Esophagus mucosa (tissue), 1 donor: ENCODE measurements at places on chromosomes 6 and 20. TPM values are rescaled to one million over a fixed set of nuclear protein-coding genes. Genes with fewer than 3 reads are reported as not detected.

GRCh38 chr6:137353346-137353745 lies 134.2 kb upstream of the IFNGR1 start:
- no peak for ATAC-seq

GRCh38 chr6:39151211-39151610 lies 36.2 kb upstream of the SAYSD1 start:
- no peak for ATAC-seq

- no peak for ATAC-seq
Observed at GRCh38 chr20:8212286-8212685, 80.2 kb downstream of the PLCB1 start.

GRCh38 chr6:23081701-23082100 lies 512.3 kb downstream of the HDGFL1 start:
- ATAC-seq: no peak

- ATAC-seq: no peak
Observed at GRCh38 chr20:46357030-46357514, 48.8 kb upstream of the CDH22 start.

- ATAC-seq: no peak
Observed at GRCh38 chr6:101150226-101150625, 243.3 kb upstream of the GRIK2 start.

DNA sequence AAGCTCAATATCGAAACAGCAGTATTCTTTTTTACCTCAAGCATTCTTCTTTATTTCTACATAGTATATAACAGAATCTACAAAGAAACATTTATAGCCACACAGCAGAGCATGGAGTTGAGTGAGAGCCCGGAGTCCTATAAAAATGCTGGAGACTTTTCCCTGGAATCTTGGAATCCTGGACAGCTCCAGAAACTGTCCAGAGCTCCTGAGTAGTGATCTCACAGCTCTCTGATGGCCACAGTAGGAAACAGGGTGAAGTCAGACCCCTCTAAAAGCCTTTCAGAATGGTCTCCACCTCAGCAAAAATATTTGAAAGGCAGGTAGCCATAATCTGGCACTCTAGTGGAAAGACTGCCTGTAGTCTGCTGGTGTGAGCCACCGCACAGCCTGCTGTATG lies 149.3 kb upstream of the STXBP5 start:
- ATAC-seq: no peak

GRCh38 chr20:46741924-46742668 lies 32.6 kb downstream of the SLC2A10 start:
- no peak for ATAC-seq

GRCh38 chr6:132780770-132781371 lies 17.6 kb downstream of the SLC18B1 start:
- ATAC-seq: no peak

DNA sequence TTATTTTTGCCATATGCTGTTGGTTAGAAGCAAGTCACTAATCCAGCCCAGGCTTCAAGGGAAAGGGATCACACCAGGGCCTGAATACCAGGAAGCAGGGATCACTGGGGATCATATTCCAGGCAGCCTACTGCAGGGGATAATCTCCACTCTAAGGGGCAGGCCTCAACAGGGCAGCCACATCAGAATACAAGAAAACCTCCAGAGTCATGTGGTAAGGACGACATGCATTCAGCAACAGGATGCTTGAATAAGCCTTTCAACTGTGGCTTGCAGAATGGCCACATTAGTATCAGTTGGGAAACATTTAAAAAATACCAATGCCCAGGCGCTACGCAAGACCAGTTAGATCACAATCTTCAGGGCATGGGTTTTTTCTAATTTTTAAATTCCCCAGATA lies 109.1 kb downstream of the LY86 start:
- peak; percentile 39 for ATAC-seq

DNA sequence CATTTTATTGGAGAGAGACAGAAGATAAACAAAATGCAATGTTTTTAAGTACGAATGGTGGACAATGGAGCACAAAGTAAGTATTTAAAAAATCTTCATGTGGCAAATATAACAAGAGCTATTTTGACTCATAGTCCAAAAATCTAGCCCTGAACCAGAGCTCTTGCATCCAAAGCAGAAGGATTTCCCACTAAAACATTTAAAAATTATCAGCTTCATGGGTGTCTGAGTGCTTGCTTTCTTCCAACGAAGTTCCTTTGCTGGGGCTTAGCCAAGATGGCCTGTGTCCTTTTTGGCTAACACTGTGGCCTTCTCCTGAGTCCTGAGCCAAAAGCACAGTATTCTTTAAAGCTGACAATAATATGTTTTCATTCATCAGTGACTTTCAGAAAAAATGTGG lies 161.7 kb downstream of the RIMS1 start:
- ATAC-seq: no peak

DNA sequence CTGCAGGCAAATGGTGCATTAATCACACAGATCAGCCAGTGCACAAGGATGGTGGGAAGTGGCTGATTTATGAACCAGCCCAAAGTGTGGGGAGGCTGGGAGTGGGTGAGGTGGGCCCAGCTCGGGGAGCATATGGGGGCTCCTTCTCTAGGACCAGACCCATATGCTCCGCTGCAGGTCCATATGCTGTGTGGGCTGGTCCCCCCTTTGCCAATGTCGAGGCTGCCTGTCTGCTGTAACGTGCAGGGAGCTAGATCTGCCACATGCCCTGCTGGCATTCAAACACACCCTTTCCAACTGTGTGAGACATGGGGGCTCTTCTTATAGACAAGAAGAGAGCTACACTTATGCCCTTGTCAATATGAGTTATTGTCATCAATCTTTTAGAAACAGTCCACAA lies 566.3 kb downstream of the DHX35 start:
- ATAC-seq: no peak

DNA sequence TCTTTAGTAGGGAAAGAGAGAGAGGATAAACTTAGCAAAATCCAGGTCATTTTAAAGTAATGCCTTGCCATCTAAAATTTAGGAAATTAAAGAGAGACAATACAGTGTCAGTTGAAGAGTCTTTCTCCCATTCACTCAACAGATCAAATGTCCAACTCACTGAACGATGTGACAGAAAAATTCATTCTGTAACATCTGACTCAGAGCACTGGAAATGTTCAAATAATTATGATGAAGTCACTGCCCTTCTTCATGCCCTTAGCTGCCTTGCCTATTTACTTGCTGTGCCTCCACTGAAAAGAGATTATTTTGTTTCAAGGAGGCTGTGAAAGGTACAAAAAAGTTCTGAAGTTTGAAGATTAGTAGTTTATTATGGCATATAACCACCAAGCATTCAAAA lies 434.8 kb downstream of the ADGRB3 start:
- ATAC-seq: no peak

- ATAC-seq: no peak
Observed at GRCh38 chr6:25132934-25133333, 146.2 kb upstream of the CARMIL1 start.

DNA sequence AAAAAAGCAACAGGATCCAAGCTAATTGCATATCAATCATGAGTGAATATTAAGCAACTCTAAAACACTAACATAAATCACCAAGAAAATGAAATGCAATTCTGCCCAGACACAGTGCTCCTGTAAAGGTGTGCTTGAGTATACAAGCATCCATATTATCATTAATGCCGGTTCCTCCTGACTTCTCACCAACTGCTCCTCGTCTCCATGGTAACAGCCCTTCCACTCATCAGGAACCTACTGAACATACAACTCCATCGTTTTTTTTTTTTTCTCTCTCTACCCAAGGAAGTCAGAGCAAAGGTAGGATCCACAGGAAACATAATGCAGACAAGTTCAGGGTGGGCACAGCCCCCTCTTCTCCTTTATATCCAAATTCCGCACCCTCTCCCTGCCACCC lies 12.4 kb downstream of the GABBR1 start:
- ATAC-seq: no peak

- peak; percentile 20 for ATAC-seq
Observed at GRCh38 chr6:30060606-30061091, 416 bp upstream of the POLR1H start.

DNA sequence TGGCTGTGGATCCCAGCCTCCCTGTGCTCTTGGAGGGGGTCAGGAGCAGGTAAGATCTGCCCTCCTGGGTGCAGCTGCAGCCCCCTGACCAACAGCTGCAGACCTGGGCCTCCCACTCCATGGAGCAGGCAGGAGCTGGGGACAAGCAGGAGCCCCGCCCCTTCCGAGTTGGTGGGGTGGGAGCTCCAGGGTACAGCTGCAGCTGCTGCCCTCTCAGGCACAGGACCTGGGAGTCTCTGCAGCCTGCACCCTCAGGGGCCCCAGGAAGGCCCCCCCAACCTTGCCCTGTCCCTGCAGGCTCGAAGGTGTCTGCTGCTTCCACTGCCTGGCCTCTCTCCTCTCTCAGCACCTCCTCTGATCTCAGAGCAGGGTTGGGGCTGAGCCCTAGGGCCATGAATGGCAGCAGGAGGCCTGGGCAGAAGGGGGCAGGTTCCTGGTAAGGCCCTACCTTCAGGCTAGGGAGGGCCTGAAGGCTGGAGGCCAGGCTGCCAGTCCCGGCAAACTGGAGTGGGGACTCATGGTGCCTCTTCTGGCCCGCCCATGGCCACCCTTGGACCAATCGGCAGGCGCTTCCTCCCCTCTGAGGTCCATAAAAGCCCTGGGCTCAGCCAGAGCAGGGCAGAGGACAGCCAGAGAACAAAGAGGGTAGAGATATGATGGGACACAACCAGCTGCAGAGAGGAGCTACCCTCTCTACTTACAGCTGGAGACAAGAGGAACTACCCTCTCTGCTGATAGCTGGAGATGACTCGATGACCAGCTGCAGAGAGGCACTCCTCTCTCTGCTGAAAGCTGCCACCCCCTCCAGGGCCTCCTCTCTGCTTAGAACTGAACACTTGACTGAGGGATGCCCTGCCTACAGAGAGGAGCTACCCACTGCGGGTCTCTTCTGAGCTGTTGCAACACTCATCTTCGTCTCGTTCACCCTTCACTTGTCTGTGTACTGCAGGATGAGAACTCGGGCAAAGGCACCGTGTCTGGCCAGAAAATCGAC lies 7.8 kb upstream of the PACSIN1 start:
- peak; percentile 48 for ATAC-seq

- no peak for ATAC-seq
Observed at GRCh38 chr6:104486035-104486434, 373.7 kb downstream of the HACE1 start.

DNA sequence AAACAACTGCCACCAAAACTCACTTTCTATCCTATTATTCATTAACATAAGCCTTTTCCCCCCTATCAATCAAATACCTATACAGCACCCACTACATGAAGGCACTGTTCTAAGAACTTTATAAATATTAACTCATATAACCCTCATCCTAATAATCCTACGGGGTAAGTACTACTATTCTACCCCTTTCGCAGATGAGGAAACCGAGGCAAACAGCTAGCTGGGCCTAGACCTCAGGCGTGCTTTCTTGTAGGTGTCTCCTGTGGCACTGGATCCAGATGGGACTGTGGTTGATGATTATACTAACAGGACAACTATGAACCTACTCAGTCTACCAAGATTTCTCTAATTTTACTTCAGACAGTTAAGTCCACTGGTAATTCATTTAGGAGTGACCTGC lies 131.6 kb downstream of the ZMYND8 start:
- ATAC-seq: no peak

DNA sequence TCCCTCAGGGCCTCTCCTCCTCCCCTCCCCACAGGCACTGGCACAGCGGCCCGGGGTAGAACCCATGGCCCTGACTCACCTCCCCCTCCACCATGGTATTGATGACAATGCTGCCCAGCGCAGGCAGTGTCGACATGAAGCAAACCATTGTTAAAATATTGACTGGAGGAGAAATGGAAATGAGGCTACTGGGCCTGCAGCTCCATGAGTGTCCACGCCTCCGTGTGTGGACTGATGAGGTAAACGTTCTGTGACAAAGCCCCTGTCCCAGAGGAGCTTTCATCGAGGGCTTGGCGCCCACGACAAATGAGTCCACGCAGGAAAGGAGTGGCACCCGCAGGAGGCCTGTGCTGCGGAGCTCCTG lies 402.7 kb downstream of the TAF4 start:
- no peak for ATAC-seq

GRCh38 chr20:21183722-21184121 lies 57.8 kb downstream of the KIZ start:
- ATAC-seq: no peak

DNA sequence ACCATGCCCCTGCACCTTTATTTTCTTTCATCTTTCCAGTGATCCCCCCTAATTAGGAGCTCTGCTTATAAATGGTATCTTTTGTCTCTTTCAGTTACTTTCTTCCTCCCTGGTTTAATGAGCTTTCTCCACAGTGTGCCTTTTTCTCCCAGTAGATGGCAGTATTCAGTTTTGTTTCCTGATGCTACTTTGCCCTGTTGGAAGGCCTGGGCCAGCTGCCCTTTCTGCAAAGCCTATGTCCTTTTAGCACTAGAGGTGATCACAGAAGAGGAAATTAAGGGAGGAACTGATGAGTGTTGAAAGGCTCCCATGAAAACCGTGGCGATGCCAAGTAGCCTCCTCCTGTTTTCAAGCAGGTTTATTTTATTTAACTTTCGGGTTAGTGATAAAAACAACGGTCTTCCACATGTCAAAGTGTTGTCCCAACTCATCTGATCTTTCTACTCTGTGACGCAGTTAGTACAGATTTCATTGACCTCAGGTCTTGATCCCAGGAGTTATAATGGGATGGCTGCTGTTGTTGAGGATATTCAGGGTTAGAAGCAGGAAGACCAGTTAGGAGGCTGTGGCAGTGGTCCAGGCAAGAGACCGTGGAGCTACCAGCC lies 184.2 kb upstream of the BMP2 start:
- ATAC-seq: peak; percentile 76

GRCh38 chr6:331622-332521 lies 39.6 kb downstream of the DUSP22 start:
- ATAC-seq: no peak

DNA sequence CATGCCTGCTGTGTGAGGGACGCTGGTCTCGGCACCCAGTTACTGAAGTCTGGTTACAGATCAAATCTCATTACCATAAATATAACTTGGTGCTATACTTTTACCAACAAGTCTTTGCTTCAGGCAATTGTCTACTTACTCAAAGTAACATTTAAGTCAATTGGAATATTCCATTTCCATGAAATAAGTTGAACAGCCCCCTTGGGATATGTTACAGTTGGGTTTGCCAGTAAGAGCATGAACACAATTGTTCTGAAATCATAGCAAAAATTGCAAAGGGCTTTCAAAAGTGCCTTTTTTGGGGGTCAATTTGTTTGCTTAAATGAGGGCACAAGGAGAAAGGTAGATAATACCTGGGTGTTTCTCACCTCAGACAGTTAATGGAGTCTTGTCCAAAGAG lies 170.9 kb upstream of the EXOC2 start:
- ATAC-seq: no peak

- ATAC-seq: peak; percentile 79
Observed at GRCh38 chr20:35600993-35601973, 14.3 kb upstream of the SPAG4 start.

- no peak for ATAC-seq
Observed at GRCh38 chr20:37956107-37956585, 53.2 kb downstream of the VSTM2L start.

- ATAC-seq: peak; percentile 79
Observed at GRCh38 chr6:7468382-7469081, 72.9 kb upstream of the DSP start.

- ATAC-seq: no peak
Observed at GRCh38 chr6:107490566-107491137, 735 bp downstream of the SOBP start.

ECT2L gene
- total RNA-seq: not detected

METTL24 gene
- not detected for total RNA-seq

GUCA1A gene
- total RNA-seq: not detected

COL20A1 gene
- total RNA-seq: not detected

PERP gene
- total RNA-seq: 675 TPM

CLPSL2 gene
- not detected for total RNA-seq

CYP21A2 gene
- 0.60 TPM for total RNA-seq
